ENCODE measurements at places on chromosomes 11 and 22.

- peaks cover 27% of the 10 kb centered on the region for H3K4me1 ChIP-seq
- H3K36me3 ChIP-seq: no peaks in the 10 kb centered on the region
- no peak for DNase-seq
- H3K4me3 ChIP-seq: no peak overlapping the region
- H3K27me3 ChIP-seq: no peaks in the 10 kb centered on the region
These were observed 166.2 kb downstream of the FAT3 start for GRCh38 chr11:92390783-92391182.

- H3K4me1 ChIP-seq: peaks cover 16% of the 10 kb centered on the region
- DNase-seq: no peak
- H3K36me3 ChIP-seq: no peaks in the 10 kb centered on the region
- no peaks in the 10 kb centered on the region for H3K27me3 ChIP-seq
These were observed 129.4 kb upstream of the PAX6 start for GRCh38 chr11:31940371-31941037.

GRCh38 chr11:63767565-63768236 is 874 bp downstream of the ZFTA start:
- H3K27me3 ChIP-seq: peaks cover 27% of the 10 kb centered on the region
- peak overlapping the region; percentile 98 for H3K27ac ChIP-seq
- peaks cover 37% of the 10 kb centered on the region for H3K4me1 ChIP-seq
- peak overlapping the region; percentile 98 for H3K4me3 ChIP-seq
- DNase-seq: peak; percentile 81

- no peak for DNase-seq
- H3K4me1 ChIP-seq: peaks cover 19% of the 10 kb centered on the region
- H3K4me3 ChIP-seq: no peak overlapping the region
- H3K27me3 ChIP-seq: no peaks in the 10 kb centered on the region
These were observed 174.5 kb downstream of the CEP164 start for GRCh38 chr11:117502015-117502778.

DNA sequence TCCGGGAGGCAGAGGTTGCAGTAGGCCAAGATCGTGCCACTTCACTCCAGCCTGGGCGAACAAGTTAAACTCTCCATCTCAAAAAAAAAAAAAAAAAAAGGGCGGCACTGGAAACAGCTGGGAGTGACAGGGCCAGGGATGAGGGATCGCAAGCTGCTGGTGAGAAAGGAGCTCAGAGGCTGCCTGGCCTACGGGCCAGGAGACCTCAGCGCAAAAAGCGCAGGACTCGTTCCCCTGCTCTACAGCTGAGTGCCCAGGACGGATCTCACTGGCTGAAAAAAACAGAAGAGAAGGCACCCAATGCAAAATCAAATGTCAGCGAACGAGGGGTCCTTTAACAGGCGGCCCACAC is 650 bp upstream of the NUP50 start:
- peak overlapping the region; percentile 84 for H3K27ac ChIP-seq
- DNase-seq: no peak
- no peaks in the 10 kb centered on the region for H3K27me3 ChIP-seq
- H3K4me1 ChIP-seq: peaks cover 48% of the 10 kb centered on the region

- no peaks in the 10 kb centered on the region for H3K36me3 ChIP-seq
- H3K27me3 ChIP-seq: no peaks in the 10 kb centered on the region
- no peak overlapping the region for H3K4me3 ChIP-seq
These were observed 57.2 kb upstream of the PRDM11 start for GRCh38 chr11:45089251-45089650.

GRCh38 chr11:63813563-63814382 is 517 bp downstream of the SPINDOC start:
- peaks cover 15% of the 10 kb centered on the region for H3K27me3 ChIP-seq
- peaks cover 35% of the 10 kb centered on the region for H3K36me3 ChIP-seq
- peaks cover 32% of the 10 kb centered on the region for H3K4me1 ChIP-seq
- H3K27ac ChIP-seq: peak overlapping the region; percentile 73
- peak overlapping the region; percentile 89 for H3K4me3 ChIP-seq

GRCh38 chr11:13127161-13127560 is 118.0 kb downstream of the RASSF10 start:
- no peaks in the 10 kb centered on the region for H3K27me3 ChIP-seq
- H3K4me1 ChIP-seq: peaks cover 2% of the 10 kb centered on the region
- peaks cover 12% of the 10 kb centered on the region for H3K36me3 ChIP-seq
- no peak overlapping the region for H3K27ac ChIP-seq

- peak; percentile 5 for DNase-seq
- H3K36me3 ChIP-seq: no peaks in the 10 kb centered on the region
- H3K27me3 ChIP-seq: peaks cover 31% of the 10 kb centered on the region
- H3K27ac ChIP-seq: no peak overlapping the region
- no peak overlapping the region for H3K4me3 ChIP-seq
These were observed 28.5 kb upstream of the CSNK1E start for GRCh38 chr22:38345782-38346181.

DNA sequence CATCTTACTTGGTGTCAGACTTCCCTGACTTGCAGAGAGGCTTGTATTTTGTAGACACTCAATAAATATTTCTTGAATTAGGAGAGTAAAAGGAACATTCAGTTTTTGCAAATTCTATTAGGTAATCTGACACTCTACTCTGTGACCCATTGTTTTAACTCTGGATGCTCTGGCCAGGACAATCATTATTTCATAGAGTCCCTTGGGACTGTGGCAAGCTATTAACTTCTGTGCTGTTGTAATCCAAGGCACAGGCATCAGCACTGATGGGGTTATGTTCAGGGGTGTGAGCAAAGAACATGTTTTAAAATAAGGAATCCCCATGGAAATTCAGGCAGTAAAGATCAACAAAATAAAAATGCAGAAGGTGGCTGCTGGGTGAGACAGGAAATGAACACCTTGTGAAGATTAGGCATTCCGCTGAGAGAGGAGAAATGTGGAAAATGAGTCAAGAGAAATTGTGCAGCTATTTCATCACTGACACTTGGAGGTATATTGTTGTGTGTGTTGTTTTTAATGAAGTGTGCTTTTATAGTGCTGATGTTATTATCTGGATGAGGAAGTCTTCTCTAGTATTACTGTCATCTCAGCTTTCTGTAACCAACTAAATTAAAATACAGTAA is 175.2 kb downstream of the WNT11 start:
- H3K4me1 ChIP-seq: peaks cover 27% of the 10 kb centered on the region
- no peaks in the 10 kb centered on the region for H3K27me3 ChIP-seq
- H3K27ac ChIP-seq: peak overlapping the region; percentile 6
- H3K4me3 ChIP-seq: no peak overlapping the region
- no peak for DNase-seq

- H3K4me3 ChIP-seq: no peak overlapping the region
- H3K27me3 ChIP-seq: peaks cover 54% of the 10 kb centered on the region
- DNase-seq: no peak
- no peaks in the 10 kb centered on the region for H3K36me3 ChIP-seq
- H3K4me1 ChIP-seq: no peaks in the 10 kb centered on the region
- no peak overlapping the region for H3K27ac ChIP-seq
These were observed 20.2 kb upstream of the ACR start for GRCh38 chr22:50717709-50718351.

GRCh38 chr11:30724274-30724673 is 138.1 kb upstream of the MPPED2 start:
- no peak overlapping the region for H3K4me3 ChIP-seq
- DNase-seq: no peak
- no peak overlapping the region for H3K27ac ChIP-seq
- no peaks in the 10 kb centered on the region for H3K36me3 ChIP-seq
- no peaks in the 10 kb centered on the region for H3K27me3 ChIP-seq
- peaks cover 10% of the 10 kb centered on the region for H3K4me1 ChIP-seq

DNA sequence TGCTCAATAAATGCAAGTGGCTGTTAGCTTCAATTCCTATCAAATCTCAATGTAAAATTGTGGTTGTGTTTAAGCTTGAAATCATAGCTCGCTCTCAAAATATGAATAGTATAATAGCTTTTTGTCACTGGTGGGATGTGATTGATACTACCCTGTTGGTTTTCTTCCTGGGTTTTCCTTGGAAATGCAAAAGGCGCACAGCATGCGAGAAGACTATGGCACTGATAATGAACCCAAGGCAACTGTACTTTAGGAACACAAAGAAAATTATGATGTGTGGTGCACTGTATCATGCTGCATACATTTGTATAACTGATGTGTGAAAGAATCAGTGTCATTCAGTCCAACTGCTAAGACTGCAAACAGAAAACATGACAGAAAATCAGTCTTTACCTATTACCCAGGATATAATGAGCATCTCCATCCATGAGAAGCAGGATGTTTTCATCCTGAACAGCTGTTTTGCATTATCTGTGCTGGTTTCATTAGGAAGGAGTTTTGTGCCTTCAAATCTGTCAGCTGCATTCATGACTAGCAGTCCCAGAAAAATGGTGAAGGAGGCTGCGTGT is 101.2 kb downstream of the TRPC6 start:
- DNase-seq: no peak
- peaks cover 25% of the 10 kb centered on the region for H3K4me1 ChIP-seq
- no peak overlapping the region for H3K27ac ChIP-seq
- no peaks in the 10 kb centered on the region for H3K36me3 ChIP-seq
- no peak overlapping the region for H3K4me3 ChIP-seq
- no peaks in the 10 kb centered on the region for H3K27me3 ChIP-seq

DNA sequence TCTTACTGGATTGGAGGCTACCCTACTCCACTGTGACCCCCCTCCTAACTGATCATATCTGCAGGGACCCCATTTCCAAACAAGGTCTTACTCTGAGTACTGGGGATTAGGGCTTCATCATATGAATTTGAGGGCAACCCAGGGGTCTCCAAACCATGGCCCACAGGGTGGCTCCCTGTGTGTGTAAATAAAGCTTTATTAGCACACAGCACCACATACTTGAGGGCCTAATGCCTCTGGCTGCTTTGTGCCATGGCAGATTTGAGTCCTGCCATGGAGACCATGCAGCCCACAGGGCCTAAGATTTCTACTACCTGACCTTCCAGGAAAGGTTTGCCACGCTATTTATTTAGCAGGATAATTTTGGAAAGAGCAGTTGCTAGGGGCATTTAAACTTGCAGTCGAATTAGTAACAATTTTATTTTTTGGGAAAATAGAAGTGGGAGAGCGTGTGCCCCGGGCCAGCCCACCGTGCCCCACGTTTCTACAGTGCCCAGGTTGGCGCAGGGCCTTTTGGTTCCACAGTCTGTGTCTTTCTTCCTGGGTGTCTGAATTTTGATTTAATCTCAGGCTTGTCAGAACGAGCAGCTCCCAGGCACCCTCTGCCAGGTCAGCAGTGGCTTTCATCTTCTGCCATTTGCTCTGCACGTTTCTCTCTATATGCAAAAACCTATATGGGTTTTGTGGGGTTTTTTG is 92.3 kb downstream of the KCNQ1 start:
- peaks cover 10% of the 10 kb centered on the region for H3K4me1 ChIP-seq
- no peaks in the 10 kb centered on the region for H3K36me3 ChIP-seq
- no peak for DNase-seq
- H3K27ac ChIP-seq: no peak overlapping the region

- H3K27ac ChIP-seq: peak overlapping the region; percentile 88
- DNase-seq: peak; percentile 25
- H3K4me3 ChIP-seq: peak overlapping the region; percentile 9
- H3K36me3 ChIP-seq: peaks cover 15% of the 10 kb centered on the region
- H3K4me1 ChIP-seq: peaks cover 36% of the 10 kb centered on the region
- no peaks in the 10 kb centered on the region for H3K27me3 ChIP-seq
These were observed 33.8 kb upstream of the LRRC32 start for GRCh38 chr11:76704171-76704948.

DNA sequence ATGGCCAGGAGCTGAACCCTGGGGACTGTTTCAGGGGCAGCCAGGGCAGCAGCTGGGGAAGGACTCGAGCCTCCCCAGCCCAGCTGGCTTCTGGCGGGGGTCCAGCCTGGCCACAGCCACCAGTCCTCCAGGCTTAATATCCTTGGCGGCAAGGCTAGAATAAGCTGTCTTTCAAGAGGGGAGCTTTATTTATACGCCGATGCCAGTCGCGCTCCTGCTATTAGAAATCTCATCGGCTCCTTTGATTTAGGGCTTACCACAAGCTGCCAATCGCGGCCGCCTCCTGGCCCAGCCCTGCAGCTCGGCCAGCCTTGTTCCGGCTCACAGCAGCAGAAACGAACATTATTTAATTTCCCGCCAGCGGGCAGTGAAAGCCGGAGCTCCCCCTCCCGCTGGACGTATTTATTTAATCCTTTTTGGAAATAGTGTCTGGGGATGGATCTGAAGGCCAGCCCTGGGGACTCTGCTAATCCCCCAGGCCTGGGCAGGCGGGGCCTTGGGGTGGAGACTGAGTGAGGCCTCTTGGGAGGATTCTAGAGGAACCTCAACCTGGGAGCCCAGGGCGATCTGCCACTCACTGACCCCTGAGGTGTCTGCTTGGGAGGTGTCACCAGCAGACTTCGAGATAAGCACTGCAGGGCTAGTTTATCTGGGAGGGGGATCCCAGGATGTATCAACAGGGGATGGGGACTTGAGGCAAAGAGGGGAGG is 363.1 kb downstream of the MN1 start:
- no peak overlapping the region for H3K27ac ChIP-seq
- no peaks in the 10 kb centered on the region for H3K36me3 ChIP-seq
- no peak for DNase-seq
- no peaks in the 10 kb centered on the region for H3K27me3 ChIP-seq
- no peak overlapping the region for H3K4me3 ChIP-seq

DNA sequence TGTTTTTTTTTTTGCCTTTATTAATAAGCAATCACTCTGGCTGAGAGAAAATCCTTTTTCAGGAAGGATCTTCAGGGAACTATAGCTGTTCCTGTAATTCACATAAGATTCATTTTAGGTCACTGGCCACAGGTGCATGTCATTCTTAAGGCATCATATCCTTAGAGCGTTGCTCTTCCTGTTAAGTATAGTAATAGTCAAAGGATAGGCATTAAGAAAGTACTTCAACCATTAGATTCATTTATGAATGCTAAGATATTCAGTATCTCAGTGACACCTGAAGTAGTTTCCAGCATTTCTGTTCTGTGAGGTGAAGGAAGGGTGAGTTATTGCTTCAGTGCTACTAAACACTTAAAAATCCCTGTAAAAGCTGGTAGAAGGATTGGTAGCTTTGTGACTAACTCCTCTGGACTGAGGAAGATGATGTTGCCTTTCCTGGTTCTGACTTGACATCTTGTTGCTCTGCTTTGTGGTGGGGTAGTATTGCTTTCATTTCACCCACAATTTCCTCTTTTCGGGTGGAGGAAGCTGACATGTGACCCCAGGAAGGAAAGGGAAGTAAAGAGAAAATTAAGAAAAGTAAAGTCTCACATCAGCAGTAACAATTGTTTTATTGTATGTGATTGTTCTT is 34.7 kb downstream of the RNF169 start:
- no peak for DNase-seq
- H3K4me3 ChIP-seq: no peak overlapping the region
- no peak overlapping the region for H3K27ac ChIP-seq
- peaks cover 4% of the 10 kb centered on the region for H3K4me1 ChIP-seq
- no peaks in the 10 kb centered on the region for H3K27me3 ChIP-seq

GRCh38 chr11:2926611-2927051 is 2.6 kb downstream of the PHLDA2 start:
- H3K27ac ChIP-seq: no peak overlapping the region
- H3K27me3 ChIP-seq: peaks cover 42% of the 10 kb centered on the region
- H3K36me3 ChIP-seq: 0 out of 2 replicates have a peak, but pooled peaks cover 3% of the 10 kb centered on the region
- no peak overlapping the region for H3K4me3 ChIP-seq
